Skin of body (tissue), 3 donors: ENCODE measurements at places on chromosomes 7 and 10. TPM values are rescaled to one million over a fixed set of nuclear protein-coding genes. Genes with fewer than 3 reads are reported as not detected.

The GAD2 gene
- total RNA-seq, result not detected

DNA sequence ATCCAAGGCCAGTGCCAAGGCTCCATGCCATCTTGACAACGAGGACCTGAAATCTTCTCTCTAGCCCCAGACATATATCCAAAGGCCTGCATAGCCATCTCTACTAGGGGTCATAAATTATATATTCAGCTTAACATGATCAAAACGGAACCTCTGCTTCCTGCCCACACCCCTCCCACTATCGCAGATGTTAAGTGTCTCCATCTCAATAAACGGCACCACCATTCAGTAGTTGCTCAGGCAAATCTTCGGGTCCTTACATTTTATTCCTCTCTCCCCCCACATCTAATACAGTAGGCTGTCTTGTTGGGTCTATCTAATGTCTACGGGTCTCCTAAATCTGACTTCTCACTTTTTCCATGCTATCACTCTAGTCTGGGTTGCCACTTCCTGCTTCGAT is 201.1 kb upstream of the PLXNA4 start:
- no peak for DNase-seq

DNA sequence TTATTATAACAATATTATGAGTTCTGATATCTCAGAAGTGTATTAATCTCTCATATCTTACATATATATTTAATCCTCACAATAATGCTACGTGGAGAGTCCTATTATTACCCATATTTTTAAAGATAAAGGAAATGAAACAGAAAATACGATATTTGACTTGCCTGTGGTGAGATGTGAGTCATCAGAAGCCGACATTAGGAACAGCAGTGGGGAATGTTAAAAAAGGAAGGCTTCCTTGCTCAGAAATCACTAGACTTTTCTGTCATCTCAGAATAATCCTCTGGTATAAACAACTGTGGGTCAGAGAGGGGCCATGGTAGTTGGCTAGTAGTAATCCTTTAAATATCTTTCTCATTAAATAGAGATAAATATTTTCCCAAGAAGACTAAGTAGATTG is 402.3 kb upstream of the PCDH15 start:
- no peak for DNase-seq

The CDC14C gene
- not detected for total RNA-seq

GRCh38 chr7:103003004-103003403 is 71.6 kb downstream of the FBXL13 start:
- no peak for DNase-seq

- no peak for DNase-seq
These were observed 7.1 kb downstream of the FKBP14 start for GRCh38 chr7:30019387-30019786.

- DNase-seq, result no peak
These were observed 75.9 kb upstream of the SH2B2 start for GRCh38 chr7:102210787-102211186.
